Activated CD4-positive, alpha-beta T cell treated with anti-CD3 and anti-CD28 coated beads, Interleukin-2, amount 10 ng/mL, durations not matched to agents 24 days and 14 days (primary cell): ENCODE measurements at places on chromosomes 2 and 18.
A peak's percentile ranks its signal among the peaks of the same experiment; 100 is the strongest.

DNA sequence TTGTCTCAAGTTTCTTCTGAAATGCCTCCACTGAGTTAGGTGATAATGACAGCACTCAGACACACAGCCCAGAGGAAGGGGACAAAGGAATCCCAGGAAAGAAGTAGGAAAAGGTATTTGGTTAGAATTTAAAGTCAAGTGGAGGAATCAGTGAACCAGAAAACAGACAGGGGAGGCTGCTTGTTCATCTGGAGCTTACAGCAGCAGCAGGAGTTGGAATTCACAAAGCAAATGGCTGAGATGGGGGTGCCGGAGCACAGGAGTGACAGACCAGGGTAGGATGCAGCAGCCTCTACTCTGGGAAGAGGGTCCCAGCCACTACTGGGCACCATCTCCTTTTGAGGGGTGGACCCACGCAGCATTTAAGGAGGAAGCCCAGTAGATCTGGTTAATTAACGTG lies 104.8 kb downstream of the ST6GAL2 start:
- no peak for DNase-seq

- DNase-seq: no peak
Observed at GRCh38 chr18:10685484-10685883, 159.7 kb downstream of the NAPG start.

GRCh38 chr2:118667964-118668363 lies 179.5 kb downstream of the EN1 start:
- no peak for DNase-seq

GRCh38 chr2:203582468-203582867 lies 47.4 kb upstream of the RAPH1 start:
- DNase-seq: no peak

GRCh38 chr2:30611583-30611982 lies 164.5 kb downstream of the LCLAT1 start:
- no peak for DNase-seq

DNA sequence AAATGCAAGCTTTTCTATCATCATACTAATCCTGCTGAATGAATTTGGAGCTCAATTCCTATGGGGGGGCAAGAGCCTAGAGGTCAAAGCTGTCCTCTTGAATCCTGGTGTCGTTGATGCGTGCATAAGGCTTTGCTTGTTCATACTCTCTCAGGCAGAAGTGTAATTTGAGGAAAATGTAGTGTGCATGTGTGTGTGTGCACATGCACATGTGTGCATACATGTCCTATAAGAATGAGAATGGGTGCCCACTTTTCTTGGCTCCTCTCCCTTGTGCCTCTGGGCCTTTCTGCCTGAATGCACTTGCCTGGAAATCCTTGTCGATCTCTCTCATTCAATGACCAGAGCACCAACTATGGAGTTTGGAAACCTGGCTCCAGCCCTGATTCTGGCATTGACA lies 28.5 kb upstream of the C18orf32 start:
- DNase-seq: no peak

DNA sequence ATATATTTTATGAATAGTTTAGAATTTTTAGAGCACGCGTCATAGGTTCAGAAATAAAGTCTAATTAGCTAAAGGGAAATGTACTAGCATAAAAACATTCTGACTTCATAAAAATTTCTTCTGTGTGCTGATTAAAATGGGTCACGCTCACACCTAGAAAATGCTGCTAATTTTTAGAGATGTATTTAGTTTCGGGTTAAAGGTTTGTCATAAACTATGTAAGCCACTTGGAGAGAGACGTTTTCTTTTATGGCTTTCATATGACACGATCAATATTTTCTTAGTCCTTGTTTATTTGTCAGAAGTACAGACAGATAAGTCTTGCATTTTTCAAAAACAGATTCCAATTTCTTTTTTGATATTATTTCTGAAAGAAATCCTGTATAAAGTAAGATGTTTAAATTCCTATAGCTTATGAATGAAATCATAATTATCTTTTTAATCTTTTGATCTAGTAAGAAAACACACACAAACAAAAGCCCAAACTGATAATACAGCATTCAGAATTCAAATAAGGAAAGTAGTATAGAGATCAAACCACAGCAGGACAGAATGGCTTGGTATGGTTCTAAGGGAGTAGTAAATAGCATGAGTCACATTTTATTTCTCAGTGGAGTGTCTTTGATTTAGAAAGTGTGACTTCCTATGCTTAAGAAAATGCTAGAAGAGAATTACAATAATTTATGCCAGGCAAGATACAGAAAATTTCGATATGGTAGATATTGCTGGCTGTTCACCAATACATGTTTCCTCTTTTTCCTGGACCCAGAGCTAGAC lies 236.6 kb downstream of the GPD2 start:
- DNase-seq: no peak

GRCh38 chr2:221268631-221269030 lies 303.5 kb downstream of the EPHA4 start:
- no peak for DNase-seq

- DNase-seq: no peak
Observed at GRCh38 chr2:30287190-30287840, 56.0 kb downstream of the LBH start.

DNA sequence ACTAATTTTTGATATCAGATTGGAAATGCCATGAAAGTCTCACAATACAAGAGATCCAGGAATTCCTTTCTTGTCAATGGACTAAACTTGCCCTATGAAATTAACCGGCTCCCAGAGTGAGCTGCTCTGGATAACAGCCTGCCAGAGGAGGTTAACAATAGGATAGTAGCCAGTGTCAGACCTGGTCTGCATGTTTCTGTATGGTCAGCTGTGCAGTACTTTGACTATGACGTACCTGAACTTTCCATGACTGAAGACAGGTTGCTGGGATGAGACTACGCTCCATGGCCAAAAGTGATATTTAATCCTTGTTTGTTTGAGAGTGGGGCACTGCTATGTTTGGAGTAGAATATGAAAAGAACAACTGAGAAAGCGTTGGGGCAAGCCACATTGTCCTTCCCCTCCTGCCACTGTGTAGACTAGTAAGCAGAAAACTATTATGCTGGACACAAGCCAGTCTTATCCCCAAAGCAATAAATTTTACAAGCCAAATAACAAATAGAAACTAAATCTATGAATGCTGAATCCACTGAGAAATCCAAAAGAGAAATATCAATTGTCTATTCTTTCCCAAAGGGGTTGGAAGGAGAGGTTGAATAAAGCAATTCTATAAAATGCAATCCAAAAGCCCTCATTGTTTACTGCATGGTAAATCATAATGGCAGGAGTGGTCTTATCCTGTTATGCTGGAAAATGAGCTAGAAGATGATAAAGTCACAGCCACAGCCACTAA lies 115.5 kb upstream of the CYP26B1 start:
- no peak for DNase-seq

DNA sequence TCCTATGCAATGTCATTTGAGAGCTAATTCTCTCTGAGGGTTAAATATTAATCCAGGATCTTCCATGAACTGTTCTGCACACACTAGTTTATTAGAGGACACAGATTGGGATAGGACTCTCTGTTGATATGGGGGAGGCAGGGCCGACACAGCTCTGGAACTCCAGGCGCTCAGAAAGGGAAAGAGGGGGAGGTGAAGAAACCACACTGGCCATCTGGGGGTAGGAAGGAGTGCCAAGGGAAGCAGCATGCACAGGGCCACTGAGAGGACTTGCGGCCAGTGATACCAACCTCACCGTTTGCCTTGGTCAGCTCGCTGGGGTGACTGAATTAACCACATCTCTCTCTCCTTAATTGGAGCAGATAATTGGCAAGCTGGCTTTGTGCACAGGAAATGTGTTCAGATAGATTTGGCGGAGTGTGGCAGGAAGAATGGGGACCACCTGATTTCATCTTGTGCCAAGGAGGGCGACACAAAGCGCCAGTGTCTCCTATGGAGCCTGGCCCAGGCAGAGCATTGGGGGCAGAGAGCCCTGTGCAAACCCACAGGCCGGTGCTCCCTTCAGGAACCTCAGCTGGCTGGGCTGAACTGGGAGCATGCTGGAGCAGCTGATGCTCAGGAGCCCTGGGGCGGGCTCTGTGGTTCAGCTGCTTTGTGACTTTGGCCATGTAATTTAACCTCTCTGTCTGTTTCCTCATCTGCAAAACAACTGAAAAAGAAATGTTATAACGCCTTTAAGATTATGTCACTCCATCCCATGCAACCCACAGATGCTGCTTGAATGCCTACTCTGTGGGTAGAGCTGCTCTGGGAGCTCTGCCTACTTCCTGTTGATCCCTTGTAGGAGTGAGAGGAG lies 114.7 kb upstream of the STON1 start:
- DNase-seq: peak; percentile 75

GRCh38 chr2:190696792-190697398 lies 48.0 kb downstream of the NAB1 start:
- DNase-seq: no peak

DNA sequence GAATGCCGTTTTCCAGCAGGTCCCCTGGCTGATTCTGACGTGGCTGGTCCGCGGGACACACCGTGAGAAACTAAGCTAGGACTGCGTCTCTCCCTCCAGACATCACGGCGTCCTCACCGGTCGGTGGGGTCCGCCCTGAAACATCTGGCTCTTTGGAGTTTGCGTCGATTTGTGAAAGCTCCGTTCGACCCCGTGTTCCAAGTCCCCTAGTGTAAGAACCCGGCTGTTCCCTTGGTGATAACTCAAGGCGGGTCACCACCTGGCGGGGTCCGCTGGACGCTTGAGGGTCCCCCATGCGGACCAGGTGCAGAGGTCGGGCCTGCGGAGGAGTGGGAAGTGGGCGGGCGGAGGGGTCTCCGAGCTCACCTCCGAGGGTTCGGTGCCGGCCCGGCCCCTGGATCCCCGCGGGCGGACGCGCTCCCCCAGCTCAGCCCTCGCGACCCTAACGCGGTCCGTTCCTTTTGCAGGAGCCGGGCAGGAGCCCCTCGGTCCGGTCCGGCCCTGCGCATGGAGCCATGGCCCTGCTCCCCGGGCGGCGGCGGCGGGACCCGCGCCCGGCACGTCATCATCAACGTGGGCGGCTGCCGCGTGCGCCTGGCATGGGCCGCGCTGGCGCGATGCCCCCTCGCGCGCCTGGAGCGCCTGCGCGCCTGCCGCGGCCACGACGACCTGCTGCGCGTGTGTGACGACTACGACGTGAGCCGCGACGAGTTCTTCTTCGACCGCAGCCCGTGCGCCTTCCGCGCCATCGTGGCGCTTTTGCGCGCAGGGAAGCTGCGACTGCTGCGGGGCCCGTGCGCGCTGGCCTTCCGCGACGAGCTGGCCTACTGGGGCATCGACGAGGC lies 65.6 kb downstream of the KCNG2 start:
- no peak for DNase-seq

DNA sequence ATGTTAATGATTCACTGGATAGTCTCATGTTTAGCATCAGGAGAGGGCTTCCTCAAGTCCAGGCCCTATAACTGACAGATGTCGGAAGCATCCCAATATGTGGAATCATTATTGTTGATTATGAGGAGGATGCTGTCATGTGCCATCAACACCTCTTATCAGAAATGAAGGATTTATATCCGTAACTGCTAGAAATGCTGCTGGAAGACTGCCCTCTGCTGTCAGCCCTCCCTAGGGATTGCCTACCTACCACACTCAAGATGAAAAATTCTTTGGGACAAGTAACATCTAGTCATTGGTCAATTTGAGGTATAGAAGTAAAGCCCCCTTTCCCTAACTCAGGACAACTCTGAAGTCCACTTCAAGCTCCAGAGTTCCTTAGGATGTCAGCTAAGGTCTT lies 1166.5 kb upstream of the NXPH2 start:
- DNase-seq: no peak

GRCh38 chr2:198309673-198310280 lies 505.4 kb downstream of the PLCL1 start:
- DNase-seq: peak; percentile 87

DNA sequence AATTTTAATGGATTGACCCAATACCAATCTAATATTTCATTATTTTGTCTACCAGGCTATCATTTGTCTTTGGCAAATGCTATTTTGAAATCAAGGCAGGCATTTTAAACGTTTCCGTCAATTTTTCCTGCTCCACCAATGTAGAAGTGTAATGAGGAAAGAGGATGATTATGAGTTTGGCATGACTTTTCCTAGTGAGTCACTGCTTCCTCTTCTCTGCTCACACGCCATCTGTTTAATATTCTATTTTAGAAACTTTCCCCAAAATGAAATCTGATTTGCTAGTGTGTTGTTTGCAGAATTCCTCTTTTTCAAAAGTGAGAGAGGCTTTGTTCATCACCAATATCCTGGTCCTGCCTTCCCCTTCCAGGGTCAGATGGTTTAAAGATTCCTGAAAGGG lies 42.5 kb upstream of the PID1 start:
- DNase-seq: no peak

- DNase-seq: no peak
Observed at GRCh38 chr2:240338274-240338673, 97.2 kb upstream of the GPC1 start.

DNA sequence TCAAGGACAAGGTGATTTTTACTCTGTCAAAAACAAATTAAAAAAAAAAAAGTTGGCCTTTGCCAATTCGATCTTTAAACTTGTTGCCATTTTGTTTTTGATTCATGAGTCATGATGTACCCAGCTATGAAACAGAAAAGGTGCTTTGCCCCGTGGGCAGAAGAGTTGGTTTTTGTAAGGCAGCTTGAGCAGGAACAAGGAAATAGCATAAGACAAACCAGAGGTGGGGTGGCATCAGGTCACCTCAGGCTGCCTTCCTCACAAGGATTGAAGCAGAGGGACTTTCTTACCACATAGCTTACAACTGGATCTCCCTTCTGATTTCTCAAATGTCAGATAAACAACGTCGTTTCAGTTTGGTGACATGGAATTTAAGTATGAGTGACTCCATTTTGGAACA lies 123.8 kb downstream of the ARL4C start:
- no peak for DNase-seq

DNA sequence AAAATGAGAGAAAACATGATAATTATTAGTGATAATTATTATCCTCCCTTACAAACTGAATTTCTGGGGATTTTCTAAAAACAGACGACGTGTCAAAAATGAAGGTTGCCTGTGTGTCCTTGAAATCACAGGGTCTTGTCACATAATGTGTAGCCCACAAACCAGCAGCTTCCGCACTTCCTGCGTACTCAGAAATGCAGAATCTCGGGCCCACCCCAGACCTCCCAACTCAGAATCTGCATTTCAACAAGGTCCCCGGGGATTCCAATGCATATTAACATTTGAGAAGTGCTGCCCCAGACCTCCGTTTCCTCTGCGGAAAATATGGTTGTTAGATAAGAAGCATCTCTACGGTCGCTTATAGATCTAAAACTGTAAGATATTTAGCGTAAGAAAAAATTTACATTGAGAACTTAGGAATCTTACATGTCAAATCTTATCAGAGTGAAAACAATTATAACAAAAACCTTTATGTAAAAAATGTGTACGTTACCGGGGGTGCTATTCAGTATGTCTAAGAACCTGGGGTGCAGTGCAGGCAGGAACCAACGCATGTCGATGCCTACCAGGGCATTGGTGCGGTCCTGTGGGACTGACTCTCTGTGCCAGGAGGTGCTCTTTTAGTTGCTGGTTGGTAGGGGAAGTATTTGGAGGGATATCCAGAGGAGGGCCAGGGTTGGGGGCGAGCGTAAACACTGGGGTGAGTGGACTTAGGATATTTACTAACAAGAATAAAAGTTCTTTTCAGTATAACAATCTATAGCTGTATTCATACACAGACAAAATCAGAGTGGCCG lies 15.2 kb downstream of the CDKL4 start:
- DNase-seq: peak; percentile 81
